Activated naive CD8-positive, alpha-beta T cell treated with anti-CD3 and anti-CD28 coated beads, Interleukin-2, amount 50 U/mL, for 16 hours (primary cell): ENCODE measurements at places on chromosomes 11 and 22.

DNA sequence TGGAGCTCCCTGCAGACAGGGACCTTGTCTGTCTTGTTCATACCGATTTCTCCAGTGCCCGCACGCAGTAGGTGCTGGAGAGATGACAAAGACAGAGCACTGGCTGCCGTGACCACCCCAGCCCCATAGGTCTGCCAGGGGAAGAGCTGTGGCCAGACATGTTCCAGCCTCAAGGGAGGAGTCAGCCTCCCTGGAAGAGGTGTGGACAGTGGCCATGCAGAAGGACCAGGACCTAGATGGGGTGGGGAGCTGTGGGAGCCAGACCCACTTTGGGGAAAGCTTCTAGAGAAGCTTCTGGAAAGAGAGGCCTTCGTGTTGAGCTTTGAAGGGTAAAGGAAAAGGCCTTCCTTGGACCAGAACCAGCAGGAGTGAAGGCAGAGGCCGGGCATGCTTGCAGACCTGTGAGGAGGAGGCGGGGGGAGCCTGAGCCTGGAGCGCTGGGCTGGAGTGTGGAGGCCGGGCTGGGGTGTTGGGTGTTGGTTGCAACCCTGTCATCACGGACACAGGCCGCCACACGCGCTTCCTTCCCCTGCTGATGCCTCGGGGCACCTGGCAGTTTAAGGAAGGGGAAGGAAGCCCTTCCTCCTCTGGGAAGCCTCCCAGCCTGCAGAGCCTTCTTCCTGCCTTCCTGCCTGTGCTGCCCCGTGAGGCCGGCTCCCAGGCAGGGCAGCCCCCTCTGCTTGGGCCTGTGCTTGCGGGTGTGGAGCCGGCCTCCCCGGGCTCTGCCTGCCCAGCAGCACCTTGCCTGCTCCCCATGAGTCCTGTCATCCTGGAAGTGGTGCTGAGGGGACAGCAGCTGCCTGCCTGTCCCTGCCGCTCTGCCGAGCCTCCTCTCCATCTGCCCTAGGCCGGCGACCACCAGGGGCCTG lies 12.3 kb downstream of the RELT start:
- DNase-seq: no peak

DNA sequence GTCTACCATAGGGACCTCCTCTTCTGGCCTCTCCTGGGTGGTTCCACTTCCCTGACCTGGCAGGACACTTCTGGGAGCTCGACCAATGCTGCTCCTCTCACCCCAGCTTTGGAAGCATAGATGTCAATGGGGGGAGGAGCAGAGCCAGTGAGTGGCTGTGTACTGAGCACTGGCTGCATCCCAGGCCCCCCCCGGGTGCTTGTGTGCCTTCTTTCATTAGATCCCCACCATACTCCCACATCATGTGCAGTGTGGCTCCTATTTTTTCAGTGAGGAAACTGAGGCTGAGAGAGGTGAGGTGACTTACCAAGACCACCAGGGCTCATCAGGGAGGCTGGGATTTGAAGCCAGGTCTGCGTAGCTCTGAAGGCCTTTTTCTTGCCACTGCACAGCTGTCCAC lies 44.3 kb downstream of the LRRC32 start:
- no peak for DNase-seq

- DNase-seq: no peak
Observed at GRCh38 chr11:7423946-7424345, 61.4 kb upstream of the OLFML1 start.

GRCh38 chr11:3095712-3096361 lies 38.6 kb upstream of the CARS1 start:
- no peak for DNase-seq

DNA sequence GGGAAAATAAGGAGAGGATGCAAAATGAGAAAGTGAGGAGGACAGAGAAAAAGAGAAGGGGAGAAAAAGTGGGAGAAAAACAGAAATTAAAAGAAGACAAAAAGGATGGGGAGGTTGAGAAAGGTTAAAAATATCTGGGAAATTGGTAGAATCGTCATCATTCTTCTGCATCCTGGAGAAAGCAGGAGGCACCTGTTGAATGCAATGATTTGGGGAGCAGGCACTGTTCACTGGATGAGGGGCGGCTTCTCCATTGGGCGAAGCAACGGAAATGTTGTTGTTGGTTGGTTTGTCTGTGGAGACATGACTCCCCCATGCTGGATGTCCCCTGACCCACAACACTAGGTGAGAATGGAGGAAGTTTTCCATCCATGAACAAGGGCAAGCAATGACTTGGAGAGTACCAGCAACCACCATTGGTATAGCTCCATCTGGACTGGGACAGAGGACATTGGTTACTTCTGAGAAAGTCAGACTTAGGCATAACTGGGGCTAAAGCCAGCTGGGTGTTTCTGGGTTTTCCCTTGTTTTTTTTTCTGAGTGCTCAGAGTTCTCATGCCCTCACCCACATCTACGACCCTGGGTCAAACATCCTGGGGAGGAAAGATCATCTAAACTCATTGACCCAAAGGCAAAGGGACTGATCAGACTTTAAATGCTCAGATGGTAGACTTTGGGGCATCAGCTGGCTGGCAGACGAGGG lies 11.9 kb upstream of the CD44 start:
- DNase-seq: no peak

DNA sequence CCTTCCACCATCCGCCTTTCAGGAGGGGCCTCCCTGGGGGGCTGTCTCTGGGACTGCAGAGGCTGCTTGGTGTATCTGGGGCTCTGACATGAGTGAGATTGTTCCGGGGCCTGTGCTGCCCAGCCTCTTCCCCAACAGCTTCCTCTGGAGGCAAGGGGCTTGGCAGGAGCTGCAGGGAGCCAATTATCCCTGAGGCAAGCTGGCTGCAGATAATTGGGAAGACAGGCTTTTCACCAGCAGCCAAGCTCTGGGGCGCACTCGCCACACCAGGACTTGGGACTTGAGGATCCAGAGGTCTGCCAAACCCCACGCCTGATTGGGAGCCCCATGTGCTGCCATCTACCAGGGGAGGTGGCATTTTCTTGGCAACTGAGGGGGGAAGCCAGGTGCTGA lies 15.6 kb upstream of the RTN4R start:
- no peak for DNase-seq
